ENCODE measurements at places on chromosomes 1 and 21. TPM values are rescaled to one million over a fixed set of nuclear protein-coding genes. Genes with fewer than 3 reads are reported as not detected.

DNA sequence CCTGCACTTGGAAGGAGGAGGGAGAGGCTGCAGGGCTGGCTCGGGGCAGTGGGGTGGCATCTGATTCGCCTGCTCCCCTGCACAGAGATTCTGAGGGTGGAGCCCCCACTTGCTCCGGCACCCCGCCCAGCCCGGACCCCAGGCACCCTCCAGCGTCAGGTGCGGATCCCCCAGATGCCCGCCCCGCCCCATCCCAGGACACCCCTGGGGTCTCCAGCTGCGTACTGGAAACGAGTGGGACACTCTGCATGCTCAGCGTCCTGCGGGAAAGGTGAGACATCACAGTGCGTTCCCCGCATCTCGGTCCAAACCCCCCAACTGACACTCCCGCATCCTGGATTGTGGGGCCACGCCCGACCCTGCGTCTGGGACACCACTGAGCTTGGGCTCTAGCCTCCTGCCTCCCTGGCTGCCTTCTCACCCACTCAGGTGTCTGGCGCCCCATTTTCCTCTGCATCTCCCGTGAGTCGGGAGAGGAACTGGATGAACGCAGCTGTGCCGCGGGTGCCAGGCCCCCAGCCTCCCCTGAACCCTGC, 7.9 kb downstream of the ADAMTSL4 start:
- DNase-seq, result no peak

DNA sequence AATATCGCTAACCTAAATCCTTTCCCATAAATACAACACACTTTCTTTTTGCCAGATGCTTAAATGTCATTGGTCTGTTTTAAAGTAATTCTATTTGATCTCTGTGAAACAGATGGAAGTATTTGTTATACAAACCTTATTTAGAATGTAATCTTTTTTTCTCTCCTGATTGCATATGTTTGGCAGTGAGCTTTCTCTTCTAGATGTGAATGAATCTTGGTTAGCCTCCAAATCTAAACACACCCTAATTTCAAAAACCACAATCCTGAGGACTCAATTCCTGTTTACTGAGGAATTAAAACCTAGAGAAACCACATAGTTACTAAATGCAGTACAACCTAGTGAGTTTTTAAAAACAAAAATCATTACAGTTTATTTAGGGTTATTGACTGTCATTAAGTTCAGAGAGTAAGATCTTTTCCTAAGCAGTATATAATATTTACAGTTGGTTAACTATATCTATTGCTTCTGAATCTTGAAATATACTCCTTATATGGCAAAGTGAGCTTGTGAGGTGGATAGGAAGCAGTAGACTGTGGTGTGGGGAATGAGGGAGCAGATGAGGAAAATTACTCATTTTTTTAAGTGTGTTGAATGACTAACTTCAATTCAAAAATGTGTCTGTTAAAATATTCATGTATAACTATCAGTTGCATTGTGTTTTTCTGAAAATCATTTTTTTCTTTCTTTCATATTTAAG, 218.7 kb downstream of the FMN2 start:
- DNase-seq, result no peak

- no peak for DNase-seq
Observed at GRCh38 chr1:61450454-61450853, 274.5 kb downstream of the TM2D1 start.

- DNase-seq, result no peak
Observed at GRCh38 chr1:213676736-213677135, 311.0 kb upstream of the PROX1 start.

DNA sequence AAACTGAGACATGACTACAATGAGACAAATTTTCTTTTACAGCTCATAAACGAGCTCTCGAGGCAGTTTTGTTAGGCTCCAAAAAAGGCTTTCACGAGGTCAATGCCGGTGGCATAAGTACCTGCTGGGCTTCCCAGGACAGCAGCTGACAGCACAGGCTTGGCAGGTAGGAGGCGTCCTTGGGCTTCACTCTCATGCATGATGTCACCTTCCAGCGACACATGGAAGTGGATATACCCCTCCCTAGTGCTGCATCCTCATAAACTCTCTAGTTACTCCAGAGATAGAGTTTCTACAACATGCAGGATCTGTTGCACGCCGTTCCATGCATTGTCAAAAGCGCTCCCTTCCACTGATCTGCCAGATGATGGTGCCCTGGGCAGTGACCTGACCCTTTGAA, 112.5 kb upstream of the PAXBP1 start:
- DNase-seq, result no peak

DNA sequence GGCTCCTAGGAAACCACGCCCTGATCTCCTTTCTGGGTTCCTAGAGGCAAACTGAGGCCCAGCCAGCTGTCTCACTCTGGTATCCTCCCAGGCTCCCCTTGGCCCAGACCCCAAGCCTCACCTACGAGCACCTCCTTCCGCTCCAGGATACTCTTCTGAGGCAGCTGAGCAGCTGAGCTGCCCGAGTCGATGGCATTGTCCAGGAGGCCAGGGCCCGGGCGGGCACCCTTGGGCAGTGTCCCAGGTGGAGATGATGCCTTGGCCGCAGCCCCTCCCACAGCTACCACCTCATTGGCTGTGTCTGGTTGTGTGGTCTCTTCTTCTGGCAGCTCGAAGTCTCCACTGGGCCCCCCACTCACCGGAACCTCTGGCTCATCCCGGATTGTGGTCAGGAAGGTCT, 34.4 kb downstream of the SDC3 start:
- DNase-seq, result no peak

- DNase-seq, result no peak
Observed at GRCh38 chr1:9202240-9202870, 32.2 kb upstream of the H6PD start.

Gene ESRRG
- total RNA-seq, result not detected

- DNase-seq, result no peak
Observed at GRCh38 chr1:65082346-65083040, 65.5 kb upstream of the AK4 start.

GRCh38 chr1:214126697-214127146, 138.9 kb downstream of the PROX1 start:
- DNase-seq, result no peak

All from ascending aorta (tissue), 2 donors.